ENCODE measurements at places on chromosomes 5 and 9.

- no peak for DNase-seq
These were observed 25.9 kb upstream of the DAPK1 start for GRCh38 chr9:87471746-87472145.

GRCh38 chr5:137342764-137343163 is 156.4 kb downstream of the SPOCK1 start:
- no peak for DNase-seq

GRCh38 chr5:78602400-78602799 is 46.2 kb downstream of the LHFPL2 start:
- no peak for DNase-seq

DNA sequence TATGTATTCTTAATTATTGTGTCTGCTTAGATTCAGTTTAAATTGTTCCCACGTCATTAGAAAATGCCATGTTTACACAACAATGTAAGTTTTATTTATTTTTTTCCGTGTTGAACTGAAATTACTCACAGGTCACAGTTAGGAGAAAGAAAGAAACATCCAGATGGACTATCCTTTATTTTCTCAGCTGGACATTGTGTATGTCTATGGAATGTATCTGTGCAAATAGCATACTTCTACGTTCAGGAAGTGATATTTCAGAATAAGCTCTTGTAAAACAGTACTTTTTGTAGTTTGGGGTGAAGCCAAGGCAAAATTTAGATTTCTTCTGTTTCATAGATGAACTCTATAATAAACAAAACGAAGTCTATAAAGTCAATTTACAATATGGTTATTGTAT is 249.0 kb upstream of the ZNF608 start:
- no peak for DNase-seq

DNA sequence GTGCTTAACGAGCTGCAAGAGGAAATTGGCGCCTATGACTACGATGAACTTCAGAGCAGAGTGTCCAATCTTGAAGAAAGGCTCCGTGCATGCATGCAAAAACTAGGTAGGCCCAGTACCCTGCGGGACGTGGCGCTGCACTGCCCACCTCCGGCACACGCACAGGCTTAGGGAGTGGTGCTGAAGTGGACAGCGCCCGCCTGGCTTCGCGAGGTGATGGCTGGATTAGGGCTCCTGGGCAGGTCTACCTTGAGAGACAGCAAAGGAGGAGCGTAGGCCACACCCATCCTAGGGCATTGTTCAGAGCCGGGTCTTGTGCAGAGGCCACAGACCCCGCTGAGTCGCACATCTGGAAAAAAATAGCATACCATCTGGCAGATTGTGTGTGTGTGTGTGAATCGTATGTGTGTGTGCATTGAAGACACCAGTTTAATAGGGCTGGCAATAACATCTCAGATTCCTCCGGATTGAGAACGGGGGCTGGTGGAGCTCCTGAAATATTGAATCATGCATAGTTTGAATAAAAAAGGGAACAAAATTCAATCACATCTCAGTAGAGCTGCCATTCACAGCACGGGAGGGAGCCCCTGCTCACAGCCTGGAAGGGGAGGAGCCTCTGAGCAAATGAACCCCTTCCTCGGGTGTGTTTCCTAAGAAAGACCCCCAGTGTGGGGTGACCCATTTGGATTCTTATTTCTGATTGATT is 11.1 kb downstream of the OLFM1 start:
- peak; percentile 5 for DNase-seq

- no peak for DNase-seq
These were observed 221.7 kb downstream of the FSTL4 start for GRCh38 chr5:133390416-133391353.

- no peak for DNase-seq
These were observed 595.4 kb upstream of the DMAC1 start for GRCh38 chr9:8395022-8395421.

DNA sequence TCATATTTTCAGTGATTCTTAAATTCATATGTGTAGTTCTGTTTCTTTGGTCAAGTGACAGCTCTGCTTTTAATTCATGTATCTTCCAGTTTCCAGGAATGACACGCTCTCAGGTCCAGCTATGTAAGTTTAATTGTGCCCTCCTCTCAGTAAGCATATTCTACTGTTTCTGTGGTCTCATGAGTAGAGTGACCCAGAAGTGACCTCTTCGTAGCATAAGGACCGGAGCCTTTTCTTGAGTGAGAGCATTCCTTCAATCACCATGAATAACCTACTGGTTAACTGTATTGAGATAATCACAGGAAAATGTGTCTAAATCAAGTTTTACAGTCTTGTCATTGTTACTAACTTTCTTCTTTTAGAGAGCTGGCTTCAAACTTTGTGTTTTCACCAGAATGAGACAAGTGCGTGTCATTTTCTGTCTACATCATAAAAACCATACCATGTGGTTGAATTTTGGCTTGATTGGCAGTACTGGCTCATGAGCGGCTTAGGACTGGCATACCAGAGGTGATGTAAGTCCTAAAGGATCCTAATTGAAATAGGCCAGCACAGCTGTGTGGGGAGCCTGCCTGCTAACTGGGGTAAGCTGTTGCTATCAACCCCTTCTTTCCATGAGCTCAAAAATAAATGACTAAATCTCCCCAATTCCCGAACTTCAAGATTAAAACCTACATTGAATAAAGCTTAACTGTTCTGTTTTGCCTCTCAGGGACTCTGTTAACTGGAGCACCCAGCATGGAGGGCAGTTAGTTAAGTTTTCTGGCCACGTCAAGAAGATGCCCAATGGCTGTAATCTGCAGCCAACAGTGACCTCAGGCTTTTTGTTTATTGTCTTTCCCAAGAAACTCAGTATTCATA is 4.8 kb downstream of the ADAMTSL1 start:
- DNase-seq: peak; percentile 92
